ENCODE measurements at places on chromosomes 1 and 21.

GRCh38 chr21:35150562-35151226, 101.6 kb upstream of the RUNX1 start:
- DNase-seq: no peak

- no peak for DNase-seq
These were observed 381.1 kb upstream of the NCAM2 start for GRCh38 chr21:20617130-20617529.

DNA sequence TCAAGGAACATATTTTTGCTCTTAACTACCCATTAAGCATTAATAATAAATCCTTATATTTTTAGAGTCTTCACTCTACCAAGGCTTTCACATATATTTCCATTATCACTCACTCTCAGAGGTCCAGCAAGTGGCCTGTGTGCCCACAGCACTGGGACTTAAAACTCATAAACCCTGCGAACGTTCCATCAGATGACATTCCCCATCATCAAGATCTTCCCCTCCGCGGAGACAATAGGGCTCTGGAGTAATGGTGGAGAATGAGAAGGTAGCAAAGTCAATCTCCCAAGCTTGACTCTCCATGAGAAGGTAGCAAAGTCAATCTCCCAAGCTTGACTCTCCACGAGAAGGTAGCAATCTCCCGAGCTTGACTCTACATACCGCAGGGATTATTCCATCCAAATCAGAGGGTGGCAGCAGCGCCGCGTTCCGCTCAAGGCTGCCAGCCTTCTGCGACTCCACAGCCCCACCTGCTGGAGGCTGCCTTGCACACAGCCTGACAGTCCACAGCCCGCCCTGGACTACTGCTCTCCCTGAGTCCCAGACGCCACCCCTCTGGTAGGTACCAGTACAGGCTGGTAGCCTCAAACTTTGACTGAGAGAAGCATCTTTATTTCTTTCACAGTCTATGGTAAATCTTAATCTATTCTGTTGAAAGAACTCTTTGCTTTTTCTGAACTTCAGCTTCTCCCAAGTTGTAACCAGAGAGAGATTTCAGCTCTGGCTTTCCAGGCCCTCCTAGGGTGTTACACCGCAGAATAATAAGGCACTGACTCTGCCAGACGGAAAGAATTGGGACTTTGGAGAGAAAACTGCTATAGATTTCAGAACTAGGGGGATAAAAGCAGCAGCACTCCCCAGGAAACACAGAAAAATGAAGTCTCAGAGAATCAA, 26.4 kb upstream of the CTTNBP2NL start:
- peak; percentile 90 for DNase-seq

- no peak for DNase-seq
These were observed 663 bp upstream of the GBP6 start for GRCh38 chr1:89363196-89363595.

DNA sequence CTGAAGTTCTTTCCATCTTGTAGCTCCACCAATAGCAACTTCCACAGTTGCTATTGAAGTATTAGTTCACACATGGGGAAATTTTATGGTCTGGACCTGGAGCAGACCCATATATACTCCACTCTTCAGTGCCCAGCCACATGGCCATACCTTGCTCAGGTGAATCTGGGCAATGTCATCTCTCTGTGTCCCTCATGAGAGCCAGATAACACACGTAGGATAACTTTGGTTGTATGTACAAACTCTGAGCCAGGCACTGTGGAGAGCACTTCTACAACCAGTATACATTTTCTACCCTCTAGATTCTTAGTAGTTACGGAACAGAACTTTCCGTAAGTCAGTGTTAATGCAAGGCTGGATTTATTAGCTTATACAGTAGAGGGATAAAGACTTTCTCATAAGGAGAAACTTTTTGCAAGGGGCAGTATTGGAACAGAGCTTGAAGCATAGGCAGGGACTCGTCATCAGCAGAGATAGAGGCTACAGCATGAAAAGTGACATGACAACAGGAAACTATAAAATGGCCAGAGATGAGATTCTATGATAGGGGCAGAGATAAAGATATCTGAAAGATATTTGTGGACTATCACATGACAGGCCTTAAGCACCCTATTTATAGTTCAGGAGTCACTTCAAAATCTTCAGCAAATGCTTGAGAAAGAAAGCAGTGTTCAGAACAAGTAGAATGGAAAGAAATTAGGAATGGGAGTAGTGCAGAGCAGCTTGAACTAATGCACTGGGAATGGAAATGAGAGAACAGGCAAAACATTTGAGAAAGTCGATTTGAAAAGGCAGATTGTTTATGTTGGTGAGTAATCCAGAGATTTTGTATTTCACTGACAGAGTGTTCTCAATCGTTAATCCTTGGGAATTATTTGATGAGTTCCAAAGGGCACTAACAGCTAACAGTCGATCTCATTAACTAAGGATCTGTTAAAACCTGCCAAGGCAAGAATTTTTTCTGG, 481.8 kb downstream of the USP25 start:
- no peak for DNase-seq

GRCh38 chr1:156995412-156995811, 50.1 kb downstream of the ARHGEF11 start:
- DNase-seq: no peak

DNA sequence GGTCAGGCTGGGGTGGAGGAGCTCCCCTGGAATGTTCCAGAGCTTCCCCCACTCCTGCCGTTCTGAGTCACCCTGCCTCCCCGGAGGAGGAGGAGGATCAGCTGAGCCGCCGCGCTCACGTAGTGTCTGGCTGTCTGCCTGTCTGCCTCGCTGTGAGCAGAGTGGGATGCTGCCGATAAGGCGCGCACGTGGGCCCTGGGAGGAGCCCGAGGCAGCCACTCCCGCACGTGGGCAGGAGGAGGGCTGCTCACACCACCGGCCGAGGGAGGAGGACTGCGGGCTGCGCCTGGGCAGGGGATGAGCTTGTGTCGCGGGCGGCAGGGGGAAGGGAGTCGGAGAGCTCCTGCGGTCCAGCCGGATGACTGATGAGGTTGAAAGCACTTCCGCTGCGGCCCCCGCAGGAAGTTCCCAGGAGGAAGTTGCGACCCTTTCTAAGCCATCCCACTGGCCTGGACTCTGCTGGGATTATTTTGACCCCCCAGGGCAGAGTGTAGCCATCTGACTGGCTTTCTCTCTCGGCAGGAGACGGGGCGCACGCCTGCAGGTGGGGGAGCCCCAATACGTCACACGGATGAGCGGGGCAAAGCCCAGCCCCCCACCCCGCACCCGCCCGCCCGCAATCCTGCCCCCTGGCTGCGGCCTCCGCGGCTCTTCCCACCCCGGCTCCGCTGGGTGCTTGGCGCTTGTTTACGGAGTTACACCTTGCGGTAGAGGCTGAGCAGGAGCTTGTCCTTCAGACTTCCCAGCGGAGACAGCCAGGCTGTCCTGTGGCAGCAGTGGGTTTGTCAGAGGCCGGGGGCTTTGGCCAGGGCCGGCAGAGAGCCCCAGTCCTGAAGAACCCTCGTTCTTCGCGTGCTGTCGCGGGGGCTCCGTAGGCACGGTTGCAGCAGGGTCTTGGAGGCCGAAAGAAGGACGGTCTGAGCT, 9.8 kb downstream of the PDXK start:
- peak; percentile 76 for DNase-seq

- no peak for DNase-seq
These were observed at the start of gene VHLL for GRCh38 chr1:156298852-156299357. Gene VHLL, minus strand, starts transcription at chr1:156299307. Its CDS starts 118 bp downstream, at chr1:156299189.

GRCh38 chr1:95068956-95069709, 3.6 kb downstream of the ALG14 start:
- no peak for DNase-seq

DNA sequence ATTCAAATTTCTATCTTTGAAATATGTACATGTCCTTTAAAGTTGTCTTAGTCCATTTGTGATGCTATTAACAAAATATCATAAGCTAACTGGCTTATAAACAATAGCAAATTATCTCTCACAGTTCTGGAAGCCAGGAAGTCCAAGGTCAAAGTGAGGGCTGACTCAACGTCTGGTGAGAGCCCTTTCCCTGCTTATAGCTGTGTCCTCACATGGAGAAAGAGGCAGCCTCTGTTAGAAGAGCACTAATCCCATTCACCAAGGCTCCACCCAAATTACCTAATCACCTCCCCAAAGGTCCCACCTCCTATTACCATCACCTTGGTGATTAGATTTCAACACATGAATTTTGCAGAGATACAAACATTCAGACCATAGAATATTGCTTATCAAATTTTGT, 450.1 kb upstream of the BEND5 start:
- DNase-seq: no peak

- no peak for DNase-seq
These were observed 6.2 kb downstream of the AMPD2 start for GRCh38 chr1:109625601-109626560.

DNA sequence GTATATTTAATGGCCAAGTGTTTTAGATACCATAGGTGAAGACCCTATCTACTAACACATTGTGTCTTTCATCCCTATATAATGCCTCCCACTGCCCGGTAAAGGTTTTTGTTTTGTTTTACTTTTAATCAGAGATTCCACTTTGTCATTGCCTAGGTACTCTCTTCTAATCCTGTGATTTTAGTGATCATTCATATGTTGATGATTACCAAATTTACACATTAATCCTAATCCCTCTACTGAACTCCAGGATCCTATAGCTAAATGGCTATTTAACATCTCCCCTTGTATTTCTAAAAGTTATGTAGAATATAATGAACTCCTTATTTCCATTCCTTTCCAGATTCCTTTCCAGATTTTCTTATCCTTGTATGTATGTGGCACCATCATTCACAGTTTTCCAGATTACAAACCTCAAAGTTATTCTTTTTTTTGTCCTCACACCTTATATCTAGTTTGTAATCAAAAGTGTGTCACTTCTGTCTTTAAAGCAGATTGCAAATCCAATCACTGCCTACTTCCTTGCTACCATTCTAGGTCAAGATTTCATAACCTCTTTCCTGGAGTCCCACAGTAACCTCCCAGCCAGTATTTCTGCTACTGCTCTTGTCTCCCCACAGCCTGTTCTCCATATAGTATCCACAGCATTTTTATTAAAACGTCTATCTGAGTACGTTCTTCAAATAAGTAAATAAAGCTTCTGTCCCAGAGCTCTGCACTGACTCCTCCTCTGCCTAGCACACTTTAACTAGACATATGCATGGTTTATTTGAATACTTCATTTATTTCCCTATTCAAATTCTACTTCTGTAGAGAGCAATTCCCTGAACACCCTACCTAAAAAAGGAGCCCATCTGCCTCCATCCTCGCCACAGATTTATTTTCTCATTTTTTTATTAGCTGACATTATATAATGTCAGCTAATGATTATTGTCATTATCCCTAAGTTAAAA, 157.8 kb downstream of the KCNT2 start:
- no peak for DNase-seq

DNA sequence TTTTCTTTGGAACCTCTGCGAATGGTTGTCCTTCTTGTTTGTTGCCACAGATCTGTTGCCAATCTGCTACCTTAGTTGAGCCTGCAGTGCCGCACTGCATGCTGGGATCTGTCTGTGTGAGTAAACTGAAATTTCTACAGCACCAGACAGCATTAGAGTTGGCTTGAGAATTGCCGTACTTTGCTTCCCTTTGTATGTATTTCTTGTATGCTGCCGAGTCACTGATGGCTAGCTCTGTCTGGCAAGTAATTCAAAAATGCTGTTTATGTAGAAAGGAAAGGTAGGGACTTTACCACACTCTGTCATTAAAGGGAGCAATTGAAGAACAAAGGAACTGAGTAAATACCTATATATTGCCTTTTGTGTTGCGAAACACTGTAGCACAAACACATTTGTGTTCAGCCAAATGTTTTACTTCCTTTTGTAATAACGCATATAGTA, 857.4 kb downstream of the USP25 start:
- DNase-seq: peak; percentile 97

DNA sequence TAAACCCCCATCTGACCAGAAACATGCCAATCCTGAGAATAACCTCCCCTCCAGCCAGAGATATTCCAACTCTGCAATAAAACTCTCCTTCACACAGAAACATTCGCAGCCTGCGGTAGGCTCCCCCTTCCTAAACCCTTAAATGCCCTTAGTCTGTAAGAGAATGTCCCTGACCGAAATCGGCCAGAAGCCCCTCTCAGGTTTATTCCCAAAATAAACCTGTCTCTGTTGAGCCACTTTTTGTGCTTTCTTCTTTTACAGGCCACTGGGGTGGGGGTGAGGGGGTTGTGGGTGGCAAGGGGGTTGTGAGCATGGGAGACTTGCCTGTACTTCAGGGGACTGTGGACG, 4.6 kb downstream of the PRXL2B start:
- DNase-seq: no peak

GRCh38 chr1:16232316-16232710, 4.7 kb downstream of the CPLANE2 start:
- no peak for DNase-seq

GRCh38 chr1:189623336-189623735, 854.3 kb downstream of the BRINP3 start:
- no peak for DNase-seq

- DNase-seq: no peak
These were observed 200.6 kb upstream of the PTBP2 start for GRCh38 chr1:96521010-96521409.

DNA sequence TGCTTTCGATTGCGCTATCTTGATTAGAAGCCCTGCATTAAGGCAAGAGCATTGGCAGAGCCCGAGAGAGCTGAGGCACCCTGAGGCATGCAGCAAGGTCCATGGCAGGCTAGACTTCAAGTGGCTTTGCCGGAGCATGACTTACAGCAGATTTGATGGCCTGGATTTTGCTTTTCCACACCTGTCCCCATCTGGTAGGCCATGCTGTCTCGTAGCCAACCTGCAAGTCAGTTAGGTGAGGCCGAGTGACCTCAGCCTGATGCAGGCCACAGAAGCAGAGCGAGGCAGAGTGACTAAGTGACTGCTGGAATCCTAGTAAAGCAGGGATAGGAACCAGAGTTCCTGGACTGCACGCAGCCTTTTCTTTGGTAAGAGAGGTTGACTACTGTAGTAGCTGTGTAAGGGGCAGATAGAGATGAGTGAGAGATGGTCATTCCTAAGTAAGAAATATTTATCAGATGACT, 148.9 kb downstream of the PBX1 start:
- no peak for DNase-seq

DNA sequence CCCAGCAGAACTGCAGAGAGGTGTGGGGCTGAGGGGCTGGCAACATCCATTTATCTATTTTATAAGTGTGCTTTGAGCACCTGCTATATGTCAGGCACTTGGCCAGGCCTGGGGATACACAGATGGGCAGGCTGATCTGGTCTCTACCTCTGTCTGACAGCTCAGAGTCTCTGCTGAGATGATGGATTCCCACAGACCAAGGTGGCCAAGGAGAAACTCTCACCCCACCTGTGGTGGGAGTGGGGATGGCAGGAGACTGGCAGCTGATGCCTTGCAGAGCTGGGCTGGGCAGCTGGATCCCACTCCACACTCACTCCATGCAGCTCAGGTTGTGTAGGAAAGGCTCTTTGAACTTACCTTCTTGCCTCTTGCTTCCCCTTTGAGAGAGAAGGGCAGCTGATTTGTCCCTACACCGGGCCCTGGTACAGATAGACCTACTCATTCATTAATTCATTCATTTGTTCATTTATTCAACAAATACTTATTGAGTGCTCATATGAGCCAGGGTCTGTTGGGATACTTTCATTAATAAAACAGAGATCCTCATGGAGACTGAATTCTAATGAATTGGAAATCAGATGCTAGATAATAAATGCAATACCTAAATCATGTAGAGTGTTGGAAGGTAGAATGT, 9.0 kb downstream of the ADORA1 start:
- DNase-seq: peak; percentile 82
